ENCODE measurements at places on chromosomes 2 and 18. TPM values are rescaled to one million over a fixed set of nuclear protein-coding genes. Genes with fewer than 3 reads are reported as not detected.
A peak's percentile ranks its signal among the peaks of the same experiment; 100 is the strongest.

GRCh38 chr2:42132966-42133641 is 36.0 kb upstream of the EML4 start:
- peak; percentile 98 for DNase-seq

Gene CFAP65
- not detected for total RNA-seq

Gene RAD51AP2
- total RNA-seq = under 0.01 TPM

Gene FAM124B
- total RNA-seq = under 0.01 TPM

DNA sequence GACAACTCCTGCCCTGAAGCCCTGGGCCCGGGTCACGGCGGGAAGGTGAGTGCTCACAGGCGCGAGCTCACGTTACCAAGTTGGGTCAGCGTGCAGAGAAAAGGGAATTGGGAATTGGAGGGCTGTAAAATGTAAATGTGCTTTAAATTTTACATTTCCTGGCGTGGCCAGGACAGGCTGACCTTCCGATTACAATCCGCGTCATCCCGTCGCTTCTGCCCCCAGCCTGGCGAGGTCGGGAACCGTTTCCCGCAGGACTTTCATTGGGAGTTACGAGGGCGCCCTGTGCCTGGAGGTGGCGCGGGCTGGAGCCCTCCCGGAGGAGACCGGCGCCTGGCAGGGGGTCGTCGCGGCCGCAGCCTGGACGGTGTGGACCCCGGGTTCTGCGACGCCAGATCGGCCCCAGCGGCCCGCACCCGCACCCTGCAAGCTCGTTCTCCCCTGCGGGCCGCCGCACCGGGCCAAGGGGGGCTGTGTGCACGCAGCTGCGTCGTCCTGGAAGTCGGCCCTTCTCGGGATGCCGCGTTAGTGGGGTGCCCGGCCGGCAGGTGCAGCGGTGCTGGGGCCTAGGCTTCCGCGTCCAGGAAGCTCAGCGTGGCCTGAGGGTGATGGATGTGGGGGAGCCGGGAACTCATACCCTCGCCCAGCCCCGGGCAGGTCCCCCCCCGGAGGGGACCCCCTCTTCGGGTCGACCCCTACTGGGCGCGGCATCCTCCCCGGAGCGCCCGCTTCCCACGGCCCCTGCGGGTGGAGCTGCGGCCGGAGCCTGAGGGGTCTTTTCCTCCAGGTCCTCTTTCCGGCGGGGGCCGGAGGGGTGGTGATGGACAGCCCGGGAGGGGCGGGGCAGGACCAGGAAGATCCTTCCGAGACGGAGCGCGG is 63.9 kb downstream of the LRRFIP1 start:
- DNase-seq = peak; percentile 51

- DNase-seq = no peak
Measured at GRCh38 chr2:191821078-191821477, 25.8 kb downstream of the CAVIN2 start.

Gene LRP1B
- total RNA-seq = 1.6 TPM

- DNase-seq = peak; percentile 45
Measured at GRCh38 chr18:47909484-47909883, 21.0 kb downstream of the SMAD2 start.

Gene CFAP221
- total RNA-seq = not detected

Gene HOXD13
- not detected for total RNA-seq

DNA sequence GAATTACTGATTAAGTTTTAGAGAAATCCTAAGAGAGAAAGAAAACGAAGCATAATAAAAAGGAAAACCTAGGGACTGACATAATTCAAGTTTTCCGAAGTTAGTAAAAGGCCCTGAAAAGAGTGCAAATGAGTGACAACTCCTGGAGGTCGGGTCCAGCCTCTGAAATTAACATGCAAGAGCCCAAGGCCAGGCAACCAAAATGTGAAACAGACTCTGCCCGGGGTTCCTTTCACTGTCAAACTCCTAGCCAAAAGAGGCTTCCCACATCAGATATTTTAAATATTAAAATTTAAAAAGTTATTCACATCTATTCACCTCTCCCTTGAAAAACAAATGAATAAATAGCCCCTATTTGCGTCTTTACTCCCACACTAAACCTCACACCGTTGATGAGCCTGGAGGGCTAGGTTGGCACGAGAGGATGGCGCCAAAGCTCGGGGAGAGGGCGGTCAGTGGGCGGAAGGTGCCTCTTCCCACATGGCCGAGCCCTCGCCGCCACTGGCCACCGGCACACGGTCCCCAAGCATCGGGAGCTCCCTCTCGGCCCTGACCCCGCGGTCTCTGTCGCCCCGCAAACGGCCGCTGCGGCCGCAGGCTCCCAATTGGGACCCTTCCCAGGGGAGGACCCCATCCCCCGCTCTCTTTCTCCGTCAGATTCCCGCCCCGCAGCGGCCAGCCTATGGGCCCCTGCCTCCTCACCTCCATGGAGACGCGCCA is 630 bp downstream of the PPM1G start:
- no peak for DNase-seq

DNA sequence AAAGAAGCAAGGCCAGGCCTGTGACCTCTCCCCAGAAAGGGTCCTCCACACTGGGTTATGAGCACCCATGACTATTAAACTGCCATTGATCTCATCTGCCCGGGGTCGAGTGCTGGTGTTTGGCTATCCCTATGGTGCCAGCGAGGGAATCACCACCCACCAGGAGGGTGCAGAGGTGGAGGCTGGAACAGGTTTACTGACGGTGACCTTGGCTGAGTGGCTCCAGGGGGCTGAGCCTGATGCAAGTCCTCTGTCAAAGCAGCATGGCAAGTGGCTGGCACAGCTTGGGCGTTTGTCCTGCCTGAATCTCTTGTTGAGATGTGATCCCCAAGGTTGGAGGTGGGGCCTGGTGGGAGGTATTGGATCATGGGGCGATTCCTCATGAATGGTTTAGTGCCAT is 196.4 kb upstream of the HDAC4 start:
- no peak for DNase-seq

Gene SAG
- not detected for total RNA-seq

DNA sequence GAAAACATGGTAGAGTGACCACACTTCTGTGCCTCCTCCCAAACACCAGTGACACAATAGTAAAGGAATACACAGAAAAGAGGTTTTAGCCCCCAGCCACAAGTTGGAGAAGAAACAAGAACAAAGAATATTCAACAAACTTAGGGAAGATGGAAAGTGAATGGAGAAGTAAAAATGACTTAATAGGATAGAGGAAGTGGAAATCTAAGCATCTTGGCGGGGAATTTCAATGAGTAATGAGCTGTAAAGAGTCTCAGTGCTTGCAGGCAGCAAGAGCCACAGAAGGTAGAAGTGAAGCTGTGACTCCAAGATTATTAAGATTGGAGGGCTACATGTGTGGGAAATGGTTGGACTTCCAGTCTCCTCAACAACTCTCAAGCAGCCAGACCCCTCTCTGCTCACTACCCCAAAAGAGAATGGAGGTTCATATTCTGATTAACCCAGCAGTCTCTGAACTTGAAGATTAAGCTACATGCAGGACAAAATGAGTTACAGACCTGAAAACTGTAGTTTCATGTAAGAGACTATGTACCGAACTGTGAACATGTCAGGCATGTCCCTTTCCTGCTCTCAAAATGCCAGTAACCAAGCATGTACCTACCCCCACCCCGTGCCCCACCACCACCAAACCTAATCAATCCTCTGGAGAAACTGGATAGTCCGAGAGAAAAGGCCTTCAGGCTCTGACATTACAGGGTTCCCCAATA is 16.9 kb upstream of the HNRNPLL start:
- no peak for DNase-seq

Gene IL37
- not detected for total RNA-seq

DNA sequence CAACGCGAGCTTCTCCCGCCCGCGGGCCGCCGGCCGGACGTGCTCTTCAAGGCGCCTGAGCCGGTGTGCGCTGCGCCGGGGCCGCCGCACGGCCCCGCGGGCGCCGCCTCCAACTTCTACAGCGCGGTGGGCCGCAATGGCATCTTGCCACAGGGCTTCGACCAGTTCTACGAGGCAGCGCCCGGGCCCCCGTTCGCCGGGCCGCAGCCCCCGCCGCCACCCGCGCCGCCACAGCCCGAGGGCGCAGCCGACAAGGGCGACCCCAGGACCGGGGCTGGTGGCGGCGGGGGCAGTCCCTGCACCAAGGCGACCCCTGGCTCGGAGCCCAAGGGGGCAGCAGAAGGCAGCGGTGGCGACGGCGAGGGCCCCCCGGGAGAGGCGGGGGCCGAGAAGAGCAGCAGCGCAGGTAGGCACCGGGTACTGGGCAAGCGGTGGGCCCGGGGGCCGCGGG is 676 bp downstream of the HOXD11 start:
- no peak for DNase-seq

DNA sequence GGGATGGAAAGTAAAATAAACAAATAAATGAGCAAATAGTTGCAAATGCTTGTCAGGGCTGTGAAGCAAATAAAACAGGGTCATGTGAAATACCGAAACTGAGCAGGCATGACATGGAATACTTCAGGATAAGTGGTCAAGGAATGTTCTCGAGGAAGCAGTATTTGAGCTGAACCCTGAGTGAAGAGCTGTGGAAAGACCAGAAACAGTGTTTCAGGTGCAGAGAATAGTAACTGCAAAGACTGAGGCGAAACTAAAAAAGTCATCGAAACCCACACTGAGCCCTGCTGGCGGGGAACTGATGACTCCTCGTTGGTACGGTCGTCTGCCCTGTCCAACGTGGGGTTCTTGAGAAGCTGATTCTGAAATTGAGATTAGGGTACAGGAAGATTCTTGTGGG is 27.2 kb upstream of the MYCN start:
- DNase-seq = peak; percentile 49

DNA sequence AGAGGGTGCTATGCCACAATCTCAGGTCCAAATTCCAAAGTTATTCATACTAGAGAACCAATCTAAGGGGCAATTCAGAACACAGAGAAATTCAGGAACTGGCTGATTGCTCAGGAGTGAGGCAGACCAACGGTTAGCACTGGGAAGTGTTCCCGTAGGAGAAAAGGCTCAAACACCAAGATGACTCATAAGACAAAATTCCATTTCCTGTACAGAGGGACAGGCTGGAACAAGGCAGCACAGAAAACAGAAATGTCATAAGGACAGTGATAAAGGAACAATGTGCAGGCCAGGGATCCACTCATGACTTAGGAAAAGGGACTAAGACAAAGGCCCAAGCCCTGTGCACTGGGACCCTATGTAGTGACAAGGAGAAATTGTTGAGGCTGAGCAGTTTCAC is 54.2 kb downstream of the PDE1A start:
- peak; percentile 83 for DNase-seq

- DNase-seq = no peak
Measured at GRCh38 chr2:1995584-1995983, 251.3 kb upstream of the PXDN start.

DNA sequence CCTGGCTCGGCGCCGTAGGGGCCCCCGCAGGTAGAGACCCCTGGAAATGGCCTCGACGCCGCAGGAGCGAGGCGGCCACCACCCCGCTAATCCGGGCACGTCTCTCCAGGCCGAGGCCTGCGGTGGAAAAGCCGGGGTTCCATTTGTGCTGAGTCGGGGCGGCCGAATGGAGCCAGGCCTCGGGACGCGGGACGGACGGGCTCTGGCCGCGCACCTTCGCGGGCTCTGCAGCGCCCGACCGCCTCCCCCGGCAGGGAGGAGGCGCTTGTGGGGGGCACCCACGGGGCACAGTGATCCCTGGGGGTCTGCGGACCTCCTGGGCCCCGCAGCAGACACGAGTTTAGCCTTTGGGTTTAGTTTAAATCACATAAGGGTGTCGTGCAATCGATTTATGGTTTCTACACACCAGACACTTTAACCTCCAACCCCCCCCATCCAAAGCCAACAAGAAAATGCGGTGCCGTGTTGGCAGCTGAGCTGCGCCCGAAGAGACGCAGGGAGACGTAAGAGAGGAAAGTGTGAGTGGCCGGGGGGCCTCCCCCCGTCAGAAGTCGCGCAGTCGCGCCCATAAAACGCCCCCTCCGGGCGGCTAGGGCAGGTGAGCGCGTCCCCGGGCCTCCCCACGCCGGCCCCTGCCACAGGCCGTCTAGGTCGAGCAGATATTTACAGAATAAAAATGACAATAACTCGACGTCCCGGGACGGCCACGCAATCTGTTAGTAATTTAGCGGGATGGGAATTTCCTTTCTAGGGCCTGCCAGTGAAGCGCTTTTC is 1.0 kb upstream of the NFATC1 start:
- DNase-seq = peak; percentile 73

DNA sequence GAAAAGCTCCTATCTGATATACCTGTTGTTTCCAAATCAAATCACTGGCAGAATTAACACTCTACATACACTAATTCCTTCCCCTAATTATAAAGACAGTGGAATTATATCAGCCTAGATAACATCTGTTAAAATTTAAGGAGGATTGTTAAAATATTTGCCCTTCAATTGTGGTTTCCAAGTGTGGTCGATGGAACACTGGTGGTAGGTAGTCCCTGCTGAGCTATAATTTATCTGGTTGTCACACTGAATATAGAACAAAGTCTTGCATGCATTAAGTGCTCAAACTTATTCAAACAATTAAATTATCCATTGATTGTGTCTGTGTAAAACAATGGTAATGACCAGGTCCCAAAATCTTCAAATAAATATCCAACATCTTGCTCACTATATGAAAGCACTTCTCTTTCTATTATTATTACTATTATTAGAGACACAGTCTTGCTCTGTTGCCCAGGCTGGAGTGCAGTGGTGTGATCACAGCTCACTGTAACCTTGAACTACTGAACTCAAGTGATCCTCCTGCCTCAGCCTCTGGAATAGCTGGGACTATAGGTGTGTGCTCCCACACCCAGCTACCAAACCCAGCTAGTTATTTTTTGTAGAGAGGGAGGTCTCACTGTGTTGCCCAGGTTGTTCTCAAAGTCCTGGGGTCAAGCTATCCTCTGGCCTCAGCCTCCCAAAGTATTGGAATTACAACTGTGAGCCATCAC is 12.0 kb downstream of the CDH2 start:
- no peak for DNase-seq

- DNase-seq = peak; percentile 83
Measured at GRCh38 chr2:160492401-160493226, 993 bp downstream of the RBMS1 start.

- no peak for DNase-seq
Measured at GRCh38 chr2:10924441-10924840, 12.7 kb downstream of the KCNF1 start.

DNA sequence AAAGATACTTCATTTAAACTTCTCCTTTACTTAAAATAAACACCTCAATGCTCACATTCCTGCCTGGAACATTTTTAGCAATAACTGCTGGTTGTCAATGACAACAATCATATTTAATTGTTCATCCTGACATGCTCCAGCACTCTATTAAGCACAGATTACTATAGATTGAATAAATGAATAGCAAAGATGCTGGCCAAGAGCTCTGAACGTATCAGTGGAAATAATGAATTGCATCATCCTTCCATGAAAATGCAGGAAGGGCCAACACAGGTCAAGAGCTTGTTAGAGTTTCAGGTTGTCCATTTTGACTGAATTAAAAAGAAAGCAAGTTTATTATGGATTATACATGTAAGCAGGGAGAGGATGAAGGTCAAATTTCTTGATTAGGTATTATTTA is 994.0 kb downstream of the TSN start:
- peak; percentile 13 for DNase-seq

Gene TEX44
- total RNA-seq = not detected

Gene ALPG
- total RNA-seq = not detected

DNA sequence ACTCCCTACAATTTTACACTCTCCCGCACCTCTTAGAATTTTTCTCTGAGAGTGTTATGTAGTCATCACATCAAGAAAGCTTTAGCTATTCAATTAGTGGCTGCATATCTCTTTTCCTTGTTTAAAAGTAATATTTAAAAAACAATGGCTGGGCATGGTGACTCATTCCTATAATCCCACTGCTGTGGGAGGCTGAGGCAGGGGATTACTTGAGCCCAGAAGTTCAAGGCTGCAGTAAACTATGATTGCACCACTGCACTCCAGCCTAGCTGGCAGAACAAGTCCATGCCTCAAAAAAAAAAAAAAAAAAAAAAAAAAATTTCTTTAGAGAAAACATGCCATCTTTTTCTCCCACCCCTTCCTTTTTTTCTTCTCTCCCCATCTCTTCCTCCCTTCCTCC is 44.3 kb downstream of the AQP4 start:
- DNase-seq = no peak

All from fibroblast of villous mesenchyme (primary cell).